ENCODE measurements at places on chromosomes 13 and 19. TPM values are rescaled to one million over a fixed set of nuclear protein-coding genes. Genes with fewer than 3 reads are reported as not detected.

CYP2A7 gene
- total RNA-seq = not detected

GRCh38 chr13:95644601-95645052, at the start of gene DZIP1:
Gene DZIP1 (minus strand): TSS chr13:95644706. CDS start chr13:95642029, 2,677 bp downstream.
- peaks cover 10% of the 10 kb centered on the region for H3K36me3 ChIP-seq
- no peak within 1 kb of the TSS for H3K27ac ChIP-seq
- DNase-seq = peak; percentile 80
- H3K4me3 ChIP-seq = peak within 1 kb of the TSS; percentile 82
- peaks cover 5% of the 10 kb centered on the region for H3K4me1 ChIP-seq

DNA sequence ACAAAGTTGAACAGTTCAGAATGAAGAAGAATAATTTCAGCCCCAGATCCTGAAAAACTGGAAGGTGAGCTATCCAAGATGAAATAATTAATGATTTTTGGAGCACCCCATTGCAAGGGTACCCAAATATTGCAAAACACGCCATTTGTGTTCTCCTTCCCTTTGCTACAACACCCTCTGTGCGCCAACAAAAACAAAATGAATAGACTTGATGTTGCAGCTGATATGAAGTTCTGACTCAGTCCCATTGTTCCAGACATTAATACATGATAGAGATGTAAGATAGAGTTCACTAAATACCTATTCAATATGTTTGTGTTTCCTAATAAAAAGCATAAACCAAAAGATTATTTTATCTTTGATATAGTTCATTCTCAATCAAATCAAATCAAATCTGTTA, 287.5 kb upstream of the SOX21 start:
- no peak overlapping the region for H3K4me3 ChIP-seq
- peaks cover 9% of the 10 kb centered on the region for H3K4me1 ChIP-seq
- H3K27me3 ChIP-seq = no peaks in the 10 kb centered on the region
- no peaks in the 10 kb centered on the region for H3K36me3 ChIP-seq
- peak; percentile 59 for DNase-seq
- H3K27ac ChIP-seq = no peak overlapping the region

DNA sequence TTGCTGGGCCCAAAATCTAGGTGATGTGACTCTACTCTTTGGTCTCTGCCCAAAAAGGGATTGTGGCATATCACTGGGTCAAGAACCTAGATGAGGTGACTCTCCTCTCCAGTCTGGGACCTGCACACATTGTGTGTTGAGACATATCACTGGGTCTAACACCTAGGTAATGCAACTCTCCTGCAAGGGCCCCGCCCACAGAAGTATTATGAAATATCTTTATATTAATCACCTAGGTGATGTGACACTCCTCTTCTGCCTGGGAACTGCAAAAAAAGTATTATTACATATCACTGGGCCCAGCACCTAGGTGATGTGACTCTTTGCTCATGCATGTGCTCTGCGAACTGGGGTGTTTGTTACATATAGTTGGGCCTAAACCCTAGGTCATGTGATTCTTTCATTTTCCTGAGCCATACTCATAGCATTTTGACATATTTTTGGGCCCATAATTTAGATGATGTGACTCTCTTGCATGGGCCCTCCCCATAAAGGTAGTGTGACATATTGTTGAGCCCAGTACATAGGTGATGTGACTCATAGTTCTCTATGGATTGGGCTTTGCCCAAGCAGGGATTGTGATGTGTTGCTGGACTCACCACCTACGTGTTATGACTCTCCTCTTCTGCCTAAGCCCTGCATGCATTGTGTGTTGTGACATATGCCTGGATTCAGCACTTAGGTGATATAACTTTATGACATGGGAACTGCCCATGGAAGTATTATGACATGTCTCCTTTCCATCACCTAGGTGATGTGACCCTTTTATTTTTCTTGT, 11.2 kb upstream of the ZNF681 start:
- no peak overlapping the region for H3K27ac ChIP-seq
- H3K36me3 ChIP-seq = no peaks in the 10 kb centered on the region
